ENCODE measurements at places on chromosomes 5 and 9.

DNA sequence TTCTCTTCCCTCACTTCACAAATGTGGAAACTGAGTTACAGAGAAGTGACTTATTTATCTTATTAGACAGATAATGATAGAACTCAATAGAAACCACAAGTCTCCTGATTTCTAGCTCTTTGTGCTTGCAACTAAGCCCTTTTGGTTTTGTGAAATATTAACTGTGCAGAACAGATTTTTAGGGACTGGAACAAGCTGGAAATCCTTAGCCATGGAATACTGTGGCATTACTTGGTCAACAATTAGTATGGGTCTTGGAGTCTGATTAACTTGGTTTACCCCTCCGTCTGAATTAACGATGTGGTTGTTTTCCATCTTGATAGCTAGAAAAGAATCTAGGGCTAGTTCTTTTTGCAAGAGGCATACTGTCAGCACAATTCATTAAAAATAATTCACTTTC, 584 bp upstream of the KLF9 start:
- DNase-seq = no peak

GRCh38 chr9:13070612-13071595, 208.6 kb downstream of the MPDZ start:
- DNase-seq = no peak

GRCh38 chr5:150129454-150129812, 26.2 kb downstream of the PDGFRB start:
- no peak for DNase-seq

DNA sequence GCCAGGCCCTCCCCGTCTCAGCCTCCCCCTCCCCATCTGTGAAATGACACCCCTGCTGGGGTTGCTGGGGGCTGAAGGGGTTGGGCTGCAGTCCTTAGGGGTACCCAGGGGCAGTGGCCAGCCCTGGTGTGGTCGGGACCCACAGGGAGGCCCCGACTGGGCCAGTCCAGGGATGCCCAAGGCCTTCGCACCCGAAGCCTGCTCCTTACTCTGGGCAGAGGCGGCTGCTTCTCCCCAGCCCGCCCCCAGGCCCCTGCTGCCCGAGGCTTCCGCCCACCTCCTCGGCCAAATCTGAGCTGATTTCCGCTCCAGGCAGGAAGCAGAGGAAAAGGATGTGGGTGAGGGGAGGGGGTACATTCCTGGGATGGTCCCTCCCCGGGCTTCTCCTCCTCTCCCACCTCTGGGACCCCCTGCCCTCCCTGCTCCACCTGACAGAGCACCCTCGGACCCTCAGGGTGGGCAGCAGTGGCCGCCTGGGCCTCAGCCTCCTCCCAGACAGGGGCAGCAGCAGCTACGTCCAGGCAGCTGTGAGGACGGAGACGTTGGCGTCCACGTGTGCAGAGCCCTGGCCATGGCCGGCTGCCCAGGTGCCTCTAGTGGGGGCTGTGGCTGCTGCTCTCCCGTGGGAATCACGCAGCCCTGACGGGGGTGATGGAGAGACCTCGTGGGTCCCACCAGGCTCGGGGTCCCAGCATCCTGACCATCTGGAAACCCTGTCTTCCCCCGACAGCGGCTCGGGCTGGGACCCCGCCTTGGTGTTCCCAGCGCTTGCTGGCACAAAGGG, 4.2 kb upstream of the NRARP start:
- DNase-seq = no peak

GRCh38 chr5:128082551-128083032, 974 bp upstream of the SLC12A2 start:
- DNase-seq = no peak

DNA sequence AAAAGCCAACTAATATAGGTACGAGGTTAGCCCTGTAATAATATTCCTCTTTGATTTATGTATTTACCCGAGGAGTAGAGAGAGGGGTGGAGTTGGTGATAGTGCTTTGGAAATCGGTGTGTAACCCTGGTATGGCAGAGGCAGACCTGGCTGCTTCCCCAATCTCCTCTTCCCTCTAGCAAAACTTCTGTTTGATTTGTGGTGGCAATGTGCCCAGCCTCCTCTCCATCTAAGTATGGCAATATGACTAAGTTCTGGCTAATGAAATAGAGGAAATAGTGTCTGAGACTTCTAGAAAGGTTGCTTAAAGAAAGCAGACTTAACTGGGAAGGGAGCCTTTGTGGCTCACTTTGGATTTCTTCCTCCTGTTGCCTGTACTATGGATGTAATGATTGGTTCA, 491.1 kb downstream of the ENC1 start:
- no peak for DNase-seq

- no peak for DNase-seq
Observed at GRCh38 chr5:12920527-12920926, 1016.3 kb upstream of the CTNND2 start.

- DNase-seq = no peak
Observed at GRCh38 chr9:33795281-33795680, at the start of gene PRSS3. TSS of gene PRSS3 (plus strand) at chr9:33795561. CDS start at chr9:33795574, 13 bp downstream.

DNA sequence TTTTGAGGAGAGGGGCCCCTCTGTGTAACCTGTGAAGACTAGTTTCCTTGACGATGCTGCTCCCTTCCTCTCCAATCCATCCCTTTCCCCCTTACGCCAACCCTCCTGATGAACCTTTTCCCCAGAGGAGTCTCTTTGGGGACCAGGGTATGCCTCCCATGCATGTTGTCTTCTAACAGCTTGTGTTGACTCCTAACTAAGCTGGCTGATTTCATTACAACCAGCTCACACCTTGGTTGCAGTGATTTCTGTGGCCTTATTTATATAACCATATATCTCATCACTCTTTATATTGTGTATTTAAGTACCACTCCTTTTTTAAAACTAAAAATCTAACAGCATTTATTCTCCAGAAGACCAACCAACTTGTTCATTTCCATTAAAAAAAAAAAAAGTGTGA, 42.5 kb downstream of the SFXN1 start:
- DNase-seq = no peak

DNA sequence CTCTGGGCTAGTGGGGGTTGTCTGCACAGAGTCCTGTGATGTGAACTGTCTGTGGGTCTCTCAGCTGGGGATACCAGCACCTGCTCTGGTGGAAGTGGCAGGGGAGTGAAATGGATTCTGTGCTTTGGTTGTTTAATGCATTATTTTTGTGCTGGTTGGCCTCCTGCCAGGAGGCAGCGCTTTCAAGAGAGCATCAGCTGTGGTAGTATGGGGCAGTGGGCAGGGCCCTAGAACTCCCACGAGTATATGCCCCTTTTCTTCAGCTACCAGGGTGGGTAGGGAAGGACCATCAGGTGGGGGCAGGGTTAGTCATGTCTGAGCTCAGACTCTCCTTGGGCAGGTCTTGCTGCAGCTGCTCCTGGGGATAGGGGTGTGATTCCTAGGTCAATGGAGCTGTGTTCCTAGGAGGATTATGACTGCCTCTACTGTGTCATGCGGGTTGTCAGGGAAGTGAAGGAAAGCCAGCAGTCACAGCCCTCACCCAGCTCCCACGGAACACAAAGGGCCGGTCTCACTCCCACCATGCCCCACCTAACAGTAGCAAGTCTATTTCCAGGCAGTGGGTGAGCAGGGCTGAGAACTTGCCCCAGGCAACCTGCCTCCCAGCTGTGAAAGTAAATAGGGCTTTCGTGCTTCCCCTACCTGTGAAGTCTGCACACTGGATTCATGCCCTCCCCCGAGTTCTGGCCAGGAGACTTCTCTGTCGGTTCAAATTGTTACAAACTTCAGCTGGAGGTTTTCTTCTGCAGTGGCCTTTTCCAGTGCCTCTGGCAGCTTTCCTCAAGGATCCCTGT, 25.7 kb upstream of the FAM81B start:
- DNase-seq = no peak

- DNase-seq = peak; percentile 88
Observed at GRCh38 chr9:110141227-110141793, 66.6 kb downstream of the C9orf152 start.

GRCh38 chr5:155786108-155786507, 540.9 kb upstream of the SGCD start:
- DNase-seq = no peak

GRCh38 chr5:62762503-62762902, 183.9 kb downstream of the LRRC70 start:
- DNase-seq = no peak

GRCh38 chr5:89710006-89710405, 699.5 kb downstream of the CETN3 start:
- DNase-seq = no peak

- DNase-seq = no peak
Observed at GRCh38 chr5:39102684-39103155, 28.5 kb upstream of the RICTOR start.

DNA sequence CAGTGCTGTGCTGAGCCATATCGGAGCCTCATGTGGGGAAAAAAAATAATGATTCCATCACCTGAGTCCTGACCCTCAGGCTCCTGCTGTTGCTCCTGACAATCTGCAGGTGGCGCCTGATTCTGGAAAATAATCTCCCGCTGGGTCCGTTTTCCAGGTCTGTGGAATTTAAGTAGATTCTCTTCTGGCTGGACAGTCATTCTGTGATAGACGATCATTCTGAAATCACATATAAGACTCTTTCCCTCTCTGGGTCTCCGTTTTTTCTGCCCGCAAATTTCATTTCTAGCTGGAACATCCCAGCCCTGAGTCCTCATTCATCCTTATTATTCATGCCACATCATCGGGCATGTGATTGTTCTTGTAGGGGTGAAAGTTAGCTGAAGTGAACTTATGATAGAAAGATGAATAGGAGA, 22.1 kb upstream of the STXBP1 start:
- DNase-seq = no peak

- DNase-seq = no peak
Observed at GRCh38 chr9:73810585-73811215, 659.0 kb downstream of the ANXA1 start.

- no peak for DNase-seq
Observed at GRCh38 chr5:13536933-13537332, 407.6 kb downstream of the DNAH5 start.

- DNase-seq = no peak
Observed at GRCh38 chr9:120379611-120380010, 200.4 kb downstream of the CDK5RAP2 start.

DNA sequence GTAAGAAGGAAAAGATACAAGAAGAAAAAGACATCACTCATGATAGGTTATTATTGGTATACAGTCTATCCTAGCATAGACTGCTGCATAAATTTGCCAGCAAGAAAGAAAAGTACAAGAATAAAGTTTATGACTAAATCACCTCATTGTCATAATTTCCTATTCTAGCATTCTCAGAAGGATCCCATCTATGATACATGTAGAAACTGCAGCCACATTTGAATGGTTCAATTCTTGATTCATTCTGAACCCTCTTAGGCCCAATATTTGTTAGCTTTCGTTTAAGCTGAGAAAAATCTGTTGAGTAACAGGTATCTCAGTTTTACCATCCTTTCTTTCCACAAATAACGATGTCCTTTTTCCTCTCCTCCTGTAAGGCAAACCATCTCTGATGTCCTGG, 21.2 kb downstream of the INVS start:
- DNase-seq = no peak

DNA sequence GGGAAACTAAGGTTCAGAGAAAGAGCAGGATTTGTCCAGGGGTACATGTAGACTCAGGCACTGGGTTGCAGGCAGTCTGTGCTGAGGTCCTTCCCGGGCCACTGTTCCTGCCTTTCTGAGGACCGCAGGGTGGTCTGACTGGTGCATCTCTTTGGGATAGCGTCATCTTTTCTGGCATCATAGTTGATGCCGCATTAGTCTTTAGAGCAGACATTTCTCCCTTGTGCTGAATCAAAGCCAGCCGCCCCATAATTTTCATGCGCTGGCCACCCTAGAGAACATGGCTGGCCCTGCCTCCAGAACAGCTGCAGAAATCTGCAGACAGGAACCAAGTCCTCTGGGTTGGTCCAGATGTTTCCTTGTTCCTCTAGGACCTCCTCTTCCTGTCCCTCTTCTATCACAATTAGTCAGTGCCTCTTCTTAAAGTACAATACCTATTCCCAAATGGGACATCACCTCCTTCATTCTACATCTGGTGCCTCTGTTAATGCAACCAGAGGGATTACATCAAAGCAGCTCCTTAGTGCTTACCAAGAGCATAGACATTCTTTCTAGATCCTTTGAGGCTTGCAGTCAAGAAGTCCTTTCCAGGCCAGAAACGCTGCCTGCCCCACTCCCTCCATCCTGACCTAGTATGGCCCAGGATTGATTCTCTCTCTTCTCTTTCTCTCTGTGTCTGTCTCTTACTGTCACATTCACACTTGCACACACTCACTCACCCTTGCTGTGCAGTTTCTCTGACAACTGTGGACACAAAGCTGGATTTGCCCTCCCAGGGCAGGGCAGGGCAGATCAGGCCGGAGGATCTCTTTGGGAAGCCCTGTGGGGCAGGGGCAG, 42.0 kb upstream of the ORM1 start:
- no peak for DNase-seq

DNA sequence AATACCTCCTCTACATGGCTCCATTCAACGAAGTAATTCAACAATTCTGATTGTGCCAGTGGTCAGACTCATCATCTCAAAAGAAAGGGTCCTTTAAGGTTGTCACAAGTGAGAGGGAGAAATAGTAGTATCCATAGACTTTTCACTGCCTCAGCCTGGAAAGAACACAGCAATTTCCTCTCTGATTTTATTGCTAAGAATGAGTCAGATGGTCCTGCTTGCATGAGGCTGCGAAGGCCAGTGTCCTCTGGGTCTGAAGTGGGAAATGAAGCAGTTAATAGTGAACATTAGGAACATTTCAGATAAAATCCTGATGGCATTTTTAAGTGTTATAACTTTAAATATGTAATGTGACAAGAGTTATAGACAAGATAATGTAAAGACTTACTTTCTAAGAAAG, 979.0 kb downstream of the EFNA5 start:
- no peak for DNase-seq

DNA sequence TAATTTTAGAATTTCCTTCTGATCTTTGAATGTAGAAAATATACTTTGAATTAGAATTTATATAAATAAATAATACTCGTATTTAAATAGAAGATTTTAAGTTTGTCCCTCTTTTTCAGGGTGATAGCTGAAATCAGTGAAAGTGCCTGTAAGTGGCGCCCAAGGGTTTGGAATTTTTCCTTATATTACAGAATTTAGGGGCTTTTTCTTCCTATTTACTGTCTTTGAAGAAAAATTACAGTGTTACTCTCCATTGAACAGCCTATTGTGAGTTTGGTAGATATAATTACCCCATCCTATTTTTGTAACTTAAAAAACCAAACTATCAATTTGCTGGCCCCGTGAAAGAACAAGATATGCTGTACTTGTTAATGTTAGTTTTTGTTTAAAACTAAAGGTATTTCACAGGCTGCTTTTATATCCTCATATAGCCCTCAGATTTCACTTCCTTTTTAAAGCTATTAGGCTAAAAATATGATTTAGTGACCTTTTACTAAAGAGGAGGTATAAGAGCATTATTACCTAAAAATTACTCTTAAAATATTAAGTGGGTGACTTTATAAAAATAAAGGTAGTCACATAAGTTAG, 3.2 kb downstream of the MAP3K1 start:
- no peak for DNase-seq

DNA sequence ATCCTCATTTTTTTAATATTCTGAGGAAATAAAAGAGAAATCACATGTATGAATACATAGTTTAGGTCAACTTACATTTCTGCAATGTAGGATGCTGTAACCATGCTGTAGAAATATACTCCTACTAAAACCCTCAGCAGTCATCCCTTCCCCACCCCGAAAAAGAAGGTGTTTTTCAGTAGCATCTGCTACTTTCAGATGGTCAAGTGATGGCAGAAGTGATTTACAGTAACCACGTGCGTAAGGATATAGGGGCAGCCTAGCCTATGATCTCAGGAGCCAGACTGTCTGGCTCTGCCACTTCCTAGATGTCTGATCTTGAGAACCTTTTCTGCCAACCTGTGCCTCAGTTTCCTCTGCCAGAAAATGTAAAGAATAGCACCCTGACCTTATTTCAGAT, 26.0 kb upstream of the SYK start:
- DNase-seq = no peak

GRCh38 chr5:116494784-116495450, 79.7 kb downstream of the SEMA6A start:
- no peak for DNase-seq

Data from HS-27A (cell line).